Activated naive CD8-positive, alpha-beta T cell treated with anti-CD3 and anti-CD28 coated beads for 36 hours (primary cell): ENCODE measurements at places on chromosomes 11 and 22. TPM values are rescaled to one million over a fixed set of nuclear protein-coding genes. Genes with fewer than 3 reads are reported as not detected.

CASP5 gene
- total RNA-seq: not detected

MCAM gene
- 8.9 TPM for total RNA-seq

TRIM49 gene
- total RNA-seq: not detected

SCN3B gene
- not detected for total RNA-seq

CRYBA4 gene
- total RNA-seq: not detected

LAMTOR1 gene
- 66.2 TPM for total RNA-seq

PTGDR2 gene
- total RNA-seq: 0.16 TPM

WNT11 gene
- not detected for total RNA-seq

NAALAD2 gene
- total RNA-seq: not detected

KCNK4 gene
- not detected for total RNA-seq

ELMOD1 gene
- total RNA-seq: not detected

PARVB gene
- total RNA-seq: 71.4 TPM

PATE2 gene
- total RNA-seq: not detected

CLMP gene
- total RNA-seq: 0.06 TPM

APOBEC3B gene
- 3.4 TPM for total RNA-seq

TYR gene
- not detected for total RNA-seq

OR9G1 gene
- not detected for total RNA-seq

RFPL2 gene
- total RNA-seq: not detected

ACTN3 gene
- 0.12 TPM for total RNA-seq

RCOR2 gene
- 0.82 TPM for total RNA-seq

RIC3 gene
- 11.7 TPM for total RNA-seq

FOLR1 gene
- not detected for total RNA-seq

SCGB1D4 gene
- total RNA-seq: not detected

XKR3 gene
- total RNA-seq: not detected

ARHGAP20 gene
- total RNA-seq: 0.08 TPM

CRYAB gene
- not detected for total RNA-seq

CRELD2 gene
- 34.8 TPM for total RNA-seq

LGR4 gene
- total RNA-seq: 0.08 TPM

DRAP1 gene
- 108 TPM for total RNA-seq

CYTH4 gene
- 16.6 TPM for total RNA-seq

ADORA2A gene
- total RNA-seq: 45.2 TPM

UBQLNL gene
- total RNA-seq: 0.19 TPM

RHOD gene
- 0.78 TPM for total RNA-seq

INPP5J gene
- 0.44 TPM for total RNA-seq

PGA4 gene
- not detected for total RNA-seq

POU2AF3 gene
- not detected for total RNA-seq

FERMT3 gene
- total RNA-seq: 235 TPM

PATE4 gene
- not detected for total RNA-seq

VSIG2 gene
- 0.31 TPM for total RNA-seq
